ENCODE measurements at places on chromosomes 4 and X.

DNA sequence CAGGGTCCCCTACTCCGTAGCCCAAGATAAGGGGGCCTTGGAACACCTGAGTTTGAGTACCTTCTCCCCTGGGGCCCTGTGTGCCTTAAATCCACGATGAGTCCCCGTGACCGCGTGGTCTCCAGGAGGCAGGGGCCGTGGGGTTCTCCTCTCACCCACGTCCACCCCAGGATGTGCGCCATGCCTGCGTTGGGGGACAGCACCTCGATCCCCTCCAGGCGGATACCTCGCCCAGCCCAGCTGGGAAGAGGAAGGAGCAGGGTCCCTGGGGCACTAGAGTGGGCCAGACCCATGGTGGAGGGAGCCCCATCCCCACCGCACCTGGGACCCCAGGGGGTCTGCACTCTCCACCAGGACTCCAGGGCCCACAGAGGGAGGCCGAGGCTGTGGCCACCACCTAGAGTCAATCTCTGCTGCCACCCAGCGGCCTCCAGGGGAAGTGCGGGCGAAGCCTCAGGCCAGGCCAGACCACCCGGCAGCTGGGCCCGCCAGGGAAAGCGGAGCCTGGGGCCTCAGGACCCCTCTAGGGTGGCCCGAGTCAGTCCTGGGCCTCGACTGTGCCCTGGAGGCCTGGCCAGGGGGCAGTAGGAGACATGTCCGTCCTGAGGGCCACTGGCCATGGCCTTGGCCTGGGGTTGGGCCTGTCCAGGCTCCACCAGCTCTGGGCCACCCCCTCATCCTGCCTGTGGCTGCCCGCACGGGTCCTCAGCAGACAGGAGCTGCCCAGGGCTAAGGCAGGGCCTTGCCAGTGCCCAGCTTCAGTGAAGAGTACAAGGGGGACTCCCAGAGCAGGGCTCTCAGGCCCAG lies 55.0 kb downstream of the FAM53A start:
- DNase-seq, result peak; percentile 52

GRCh38 chr4:31908261-31908660 lies 1188.1 kb downstream of the PCDH7 start:
- no peak for DNase-seq

GRCh38 chr4:187937557-187937956 lies 58.0 kb upstream of the ZFP42 start:
- DNase-seq, result no peak

DNA sequence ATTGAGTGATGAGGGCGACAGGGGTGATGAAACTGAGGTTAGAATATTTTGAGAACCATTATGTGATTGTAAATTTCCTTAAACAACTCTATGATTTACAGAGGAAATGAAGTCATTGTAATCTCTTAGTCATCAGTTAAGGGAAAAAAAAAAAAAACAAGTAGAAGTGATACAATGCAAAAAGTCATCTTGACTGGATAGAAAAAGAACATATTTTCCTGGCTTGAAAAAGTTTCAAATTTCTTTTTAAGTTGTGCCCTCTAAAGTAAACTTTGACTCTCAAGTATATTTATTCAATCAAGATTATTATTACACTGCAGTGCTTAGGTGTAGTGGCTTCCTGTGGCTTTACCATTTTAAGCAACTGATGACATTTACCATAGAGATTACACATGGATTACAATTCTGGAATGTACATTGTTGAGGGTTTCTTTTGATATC lies 40.6 kb downstream of the GABRB1 start:
- DNase-seq, result no peak

DNA sequence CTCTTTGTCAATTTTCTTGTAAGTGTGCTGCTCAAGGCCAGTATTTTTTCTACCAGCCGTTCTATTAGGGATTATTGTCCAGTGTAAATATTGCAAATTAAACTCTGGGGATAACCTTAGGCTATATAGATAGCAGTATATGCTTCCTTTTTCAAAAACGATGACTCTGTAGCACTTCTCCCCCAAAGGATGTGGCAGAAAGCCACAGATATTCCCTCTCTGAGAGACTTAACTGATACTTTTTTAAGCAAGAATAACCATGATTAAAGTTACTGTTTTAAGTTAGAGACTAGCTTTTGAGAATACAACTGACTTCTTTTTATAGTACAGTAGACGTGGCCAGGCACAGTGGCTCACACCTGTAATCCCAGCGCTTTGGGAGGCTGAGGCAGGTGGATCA lies 130.0 kb downstream of the FHIP1A start:
- no peak for DNase-seq

- no peak for DNase-seq
Measured at GRCh38 chr4:56940971-56941370, 33.3 kb downstream of the REST start.
